ENCODE measurements at places on chromosomes 3 and 15.

DNA sequence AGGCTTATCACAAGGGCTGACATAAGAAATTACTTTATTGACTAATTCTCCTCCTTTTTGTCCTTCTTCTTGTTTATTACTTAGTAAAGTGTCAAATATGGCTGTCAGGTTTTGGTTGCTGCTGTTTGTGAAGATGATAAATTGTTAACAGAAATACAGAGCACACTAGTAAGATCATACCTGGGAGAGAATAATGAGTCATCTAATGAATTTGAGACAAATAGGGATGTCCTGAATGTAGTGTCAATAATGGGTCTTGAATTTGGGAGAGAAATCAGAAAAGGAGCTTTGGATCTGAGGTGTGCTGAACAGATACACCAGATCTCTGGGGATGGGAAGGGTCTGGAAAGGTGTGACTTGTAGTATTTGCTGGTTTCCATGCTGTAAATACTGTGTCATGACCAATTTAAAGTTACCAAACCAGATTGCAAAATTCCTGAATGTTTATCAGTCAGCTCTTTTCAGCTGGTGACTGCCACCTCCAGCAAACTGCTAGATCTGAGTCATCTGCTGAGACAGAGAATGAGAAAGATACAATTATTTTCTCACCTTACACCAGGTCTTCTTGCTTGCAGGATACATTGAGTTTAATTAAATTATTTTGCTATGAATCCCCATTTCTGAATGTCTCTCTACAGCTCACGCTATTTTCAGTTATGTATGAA, 76.7 kb upstream of the SATB1 start:
- no peak for DNase-seq

DNA sequence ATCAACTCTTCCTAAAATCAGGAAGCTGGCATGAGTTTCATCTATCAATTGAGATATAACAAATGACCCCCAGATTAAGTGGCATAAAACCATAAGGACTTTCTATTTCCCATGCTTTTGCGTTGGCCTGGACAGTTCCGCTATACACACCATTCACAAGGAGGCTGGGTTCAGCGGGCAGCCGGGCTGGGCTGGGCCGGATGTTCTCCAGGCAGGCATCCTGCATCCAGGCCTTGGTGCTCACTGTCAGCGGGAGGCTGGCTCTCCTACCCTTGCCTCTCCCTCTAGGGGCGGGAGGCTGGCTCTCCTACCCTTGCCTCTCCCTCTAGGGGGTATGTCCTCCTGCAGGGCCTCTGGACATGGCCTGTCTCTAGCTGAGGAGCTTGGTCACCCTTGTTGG, 266.0 kb upstream of the ARRDC4 start:
- DNase-seq: no peak

DNA sequence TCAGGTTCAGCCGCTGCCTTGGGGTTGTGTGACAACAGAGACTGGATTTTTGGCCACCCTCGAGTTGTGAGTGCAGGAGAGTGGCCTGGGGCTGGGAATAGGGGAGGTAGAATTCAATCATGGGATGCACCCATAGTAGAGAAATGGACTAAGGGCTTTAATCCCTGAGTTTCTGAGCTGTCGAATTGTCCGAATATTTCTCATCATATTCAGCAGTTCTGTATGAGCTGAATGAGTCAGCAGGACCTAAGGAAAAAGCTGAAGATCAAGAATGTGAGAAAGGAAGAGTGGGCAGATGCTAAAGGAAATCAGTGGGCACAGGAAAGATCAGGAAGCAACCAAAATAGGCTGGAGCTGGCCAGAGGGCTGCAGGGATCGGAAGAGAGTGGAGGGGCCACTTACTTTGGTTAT, 44.4 kb upstream of the SACM1L start:
- DNase-seq: no peak

GRCh38 chr3:48708481-48708889, 8.5 kb downstream of the IP6K2 start:
- no peak for DNase-seq

GRCh38 chr15:29262738-29263137, 6.9 kb downstream of the NSMCE3 start:
- no peak for DNase-seq

- no peak for DNase-seq
These were observed 47.2 kb downstream of the TLNRD1 start for GRCh38 chr15:81047928-81048327.

- DNase-seq: no peak
These were observed 111.7 kb upstream of the SMAD3 start for GRCh38 chr15:66953523-66954229.

DNA sequence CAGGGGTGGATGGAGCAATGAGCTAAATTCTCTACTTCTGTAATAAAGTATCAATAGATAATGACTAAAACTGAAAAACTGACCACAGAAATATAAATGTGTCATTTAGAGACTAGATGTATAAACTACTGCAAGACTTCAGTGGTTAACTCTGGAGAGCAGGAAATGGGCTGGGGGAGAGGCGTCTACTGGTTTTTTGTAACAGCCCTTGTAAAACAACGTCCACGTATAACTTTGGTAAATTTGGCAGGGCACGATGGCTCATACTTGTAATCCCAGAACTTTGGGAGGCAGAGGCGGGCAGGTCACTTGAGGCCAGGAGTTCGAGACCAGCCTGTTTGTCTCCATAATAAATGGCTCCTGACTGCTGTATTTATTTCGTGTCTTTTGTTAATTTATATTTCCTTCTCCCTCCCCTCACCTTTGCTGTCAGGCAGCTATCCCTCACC, 12.5 kb downstream of the RAB27A start:
- DNase-seq: no peak

- DNase-seq: no peak
These were observed 79.0 kb upstream of the CDV3 start for GRCh38 chr3:133494469-133494868.

DNA sequence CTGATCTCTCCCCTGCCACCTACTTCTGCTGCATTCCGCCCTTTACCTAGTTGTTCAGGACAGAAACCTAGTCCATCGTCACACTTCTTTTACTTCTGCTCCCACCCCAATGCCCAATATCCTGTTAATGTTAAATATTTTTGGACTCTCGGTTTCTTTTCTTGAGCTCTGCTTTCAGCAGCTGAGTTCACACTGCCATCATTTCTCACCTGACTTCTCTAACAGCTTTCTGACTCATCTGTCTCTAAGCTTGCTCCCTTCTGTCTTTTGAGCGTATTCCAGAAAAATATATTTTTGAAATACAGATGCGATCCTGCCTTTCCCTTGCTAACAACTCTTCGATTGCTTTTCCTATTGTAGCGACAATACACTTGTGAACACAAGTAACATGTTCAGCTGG, 183.4 kb downstream of the KLHL25 start:
- DNase-seq: no peak

- DNase-seq: no peak
These were observed 248.1 kb upstream of the STAC start for GRCh38 chr3:36132214-36132613.

GRCh38 chr3:63934041-63934866, 22.1 kb upstream of the SCAANT1 start:
- DNase-seq: no peak

DNA sequence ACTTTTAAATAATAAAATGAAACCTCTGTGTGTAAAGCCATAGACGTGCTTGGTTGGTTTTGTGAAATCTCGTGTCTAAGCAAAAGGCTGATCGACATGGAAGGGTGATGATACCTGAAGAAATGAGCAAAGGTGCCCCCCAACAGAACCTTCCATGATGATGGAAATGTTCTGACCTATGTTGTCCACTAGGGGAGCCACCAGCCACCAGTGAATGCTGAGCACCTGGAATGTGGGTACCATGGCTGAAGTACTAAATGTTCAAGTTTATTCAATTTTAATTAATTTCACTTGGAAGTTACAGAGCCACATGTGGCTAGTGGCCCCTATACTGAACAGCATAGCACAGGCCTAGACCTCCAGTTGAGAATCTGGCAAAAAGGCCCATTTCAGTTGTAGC, 158.8 kb downstream of the POLR2M start:
- DNase-seq: no peak

GRCh38 chr15:78880813-78881212, 8.1 kb downstream of the MORF4L1 start:
- no peak for DNase-seq

- DNase-seq: no peak
These were observed 227.2 kb upstream of the GOLIM4 start for GRCh38 chr3:168322941-168323340.

DNA sequence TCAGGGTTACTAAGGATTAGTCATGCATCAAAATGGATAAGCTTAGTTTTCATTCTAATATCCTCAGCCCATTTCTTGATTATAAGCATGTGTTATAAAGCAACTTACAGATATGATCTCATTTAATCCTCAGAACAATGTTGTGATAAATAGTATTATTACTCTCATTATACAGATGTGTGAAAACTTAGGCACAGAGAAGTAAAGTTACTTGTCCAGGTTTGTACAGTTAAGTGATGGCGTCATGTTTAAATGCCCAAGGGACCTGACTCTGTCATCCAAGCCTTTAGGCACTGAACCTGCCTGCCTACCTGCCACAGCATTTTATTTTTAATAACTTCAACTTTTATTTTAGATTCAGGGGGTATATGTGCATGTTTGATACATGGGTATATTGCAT, 472.9 kb upstream of the SEMA6D start:
- DNase-seq: no peak

GRCh38 chr3:52277071-52277964, 1.1 kb downstream of the WDR82 start:
- DNase-seq: peak; percentile 91

DNA sequence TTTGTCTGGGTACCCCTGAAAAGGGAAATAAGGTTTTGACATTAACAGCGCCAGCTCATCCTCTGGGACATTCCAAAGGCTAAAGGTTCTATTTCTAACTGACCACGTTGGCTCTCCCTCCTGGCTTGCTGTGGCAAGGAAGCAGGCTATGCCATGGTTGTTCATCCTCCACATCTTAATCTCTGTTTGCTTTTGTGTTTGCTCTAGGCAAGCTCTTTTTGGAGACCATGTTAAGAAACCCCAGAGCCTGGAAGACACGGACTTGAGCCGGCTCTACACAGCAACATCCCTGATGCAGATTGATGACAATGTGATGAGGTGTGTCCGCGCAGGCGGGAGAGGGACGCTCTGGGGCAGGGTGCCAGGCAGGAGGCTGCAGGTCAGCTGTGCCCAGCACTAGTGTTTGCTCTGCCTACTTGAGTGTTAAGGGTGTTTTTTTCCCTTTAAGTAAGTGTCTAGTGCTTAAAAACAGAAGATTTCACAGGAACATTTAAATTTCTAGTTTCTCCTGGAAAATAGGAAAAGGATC, 33.3 kb downstream of the RLBP1 start:
- no peak for DNase-seq

DNA sequence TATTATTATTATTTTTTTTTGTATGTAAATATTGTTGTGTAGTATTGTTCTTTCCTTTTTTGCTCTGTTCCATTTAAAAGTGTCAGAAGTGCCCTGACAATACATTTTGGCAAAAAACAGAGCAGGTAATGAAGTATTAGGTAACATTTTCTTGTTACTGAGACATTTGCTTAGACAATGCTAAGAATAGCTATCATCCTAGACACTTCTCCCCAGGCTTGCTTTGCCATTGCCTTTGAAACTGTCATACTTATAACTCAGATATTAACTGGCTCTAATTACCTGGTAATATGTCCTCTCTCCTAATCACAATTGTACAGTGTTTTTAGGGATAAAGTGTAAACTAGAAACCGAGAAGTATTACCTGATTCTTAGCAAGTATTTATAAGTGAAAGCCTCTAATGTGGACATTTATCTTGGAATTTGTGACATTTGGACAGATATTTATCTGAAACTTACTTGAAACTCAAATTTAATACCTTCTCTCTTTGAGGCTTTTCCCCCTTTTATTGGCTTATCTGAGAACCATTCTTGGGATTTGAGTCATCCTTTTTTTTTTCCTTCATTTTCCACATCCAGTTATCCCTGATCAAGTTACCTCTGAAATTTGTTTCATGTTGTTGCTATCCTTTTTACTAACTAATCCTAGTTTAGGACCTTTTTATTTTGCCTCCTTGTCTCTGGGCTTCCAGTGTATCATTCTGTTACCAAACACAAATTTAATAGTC, 13.1 kb downstream of the ARIH1 start:
- no peak for DNase-seq

GRCh38 chr15:82999905-83000671, 11.4 kb downstream of the C15orf40 start:
- DNase-seq: no peak
